ENCODE measurements at places on chromosomes 7 and 10. TPM values are rescaled to one million over a fixed set of nuclear protein-coding genes. Genes with fewer than 3 reads are reported as not detected.

- H3K36me3 ChIP-seq, result no peaks in the 10 kb centered on the region
- peak overlapping the region; percentile 90 for H3K27ac ChIP-seq
- no peak overlapping the region for H3K4me3 ChIP-seq
- peaks cover 28% of the 10 kb centered on the region for H3K4me1 ChIP-seq
These were observed 18.4 kb upstream of the PDGFA start for GRCh38 chr7:537911-538634.

GRCh38 chr7:44769776-44770294 lies 21.2 kb downstream of the ZMIZ2 start:
- no peaks in the 10 kb centered on the region for H3K4me1 ChIP-seq
- H3K27ac ChIP-seq, result no peak overlapping the region
- H3K36me3 ChIP-seq, result peaks cover 28% of the 10 kb centered on the region
- H3K4me3 ChIP-seq, result no peak overlapping the region
- H3K27me3 ChIP-seq, result no peaks in the 10 kb centered on the region
- no peak for DNase-seq

DNA sequence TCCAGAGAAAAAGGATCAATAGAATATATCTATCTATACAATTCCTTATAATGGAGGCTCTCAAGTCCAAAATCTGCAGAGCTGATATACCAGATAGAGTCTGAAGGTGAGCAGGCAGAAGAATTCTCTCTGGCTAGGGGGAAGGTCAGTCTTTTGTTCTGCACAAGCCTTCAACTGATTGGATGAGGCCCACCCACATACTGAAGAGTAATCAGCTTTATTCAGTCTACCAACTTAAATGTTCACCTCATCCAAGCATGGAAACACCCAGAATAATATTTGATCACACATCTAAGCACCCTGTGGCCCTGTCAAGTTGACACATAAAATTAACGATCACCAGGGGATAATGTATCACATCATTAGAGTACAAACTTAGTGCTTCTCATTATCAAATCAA lies 193.8 kb upstream of the YAE1 start:
- no peaks in the 10 kb centered on the region for H3K4me1 ChIP-seq
- no peak overlapping the region for H3K4me3 ChIP-seq
- H3K36me3 ChIP-seq, result no peaks in the 10 kb centered on the region

DNA sequence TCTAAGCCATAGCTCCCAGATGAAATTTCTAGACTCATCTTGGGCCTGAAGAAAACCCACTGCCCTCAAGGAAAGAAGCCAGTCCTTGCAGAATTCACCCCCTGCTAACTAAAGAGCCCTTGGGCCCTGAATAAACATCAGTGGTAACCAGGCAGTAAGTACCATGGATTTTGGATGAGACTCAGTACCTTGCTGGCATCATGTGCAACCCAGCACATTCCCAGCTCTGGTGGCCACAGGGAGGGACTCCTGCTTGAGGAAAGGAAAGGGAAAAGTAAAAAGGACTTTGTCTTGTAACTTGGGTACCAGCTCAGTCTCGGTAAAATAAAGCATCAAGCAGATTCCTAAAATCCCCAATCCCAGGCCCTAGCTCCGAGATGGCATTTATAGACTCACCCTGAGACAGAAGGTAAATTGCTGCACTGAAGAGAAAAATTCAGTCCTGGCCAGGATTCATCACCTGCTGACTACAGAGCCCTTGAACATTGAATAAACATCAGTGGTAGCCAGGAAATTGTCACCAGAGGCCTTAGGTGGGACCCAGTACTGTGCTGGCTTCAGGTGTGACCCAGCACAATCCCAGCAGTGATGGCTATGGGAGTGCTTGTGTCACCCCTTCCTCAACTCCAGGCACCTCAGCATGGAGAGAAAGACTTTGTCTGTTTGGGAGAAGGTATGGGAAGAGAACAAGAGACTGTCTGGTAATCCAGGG lies 31.2 kb upstream of the SFTPD start:
- peaks cover 39% of the 10 kb centered on the region for H3K27me3 ChIP-seq
- no peak overlapping the region for H3K4me3 ChIP-seq
- H3K36me3 ChIP-seq, result no peaks in the 10 kb centered on the region
- H3K4me1 ChIP-seq, result no peaks in the 10 kb centered on the region
- H3K27ac ChIP-seq, result no peak overlapping the region
- no peak for DNase-seq

- H3K27me3 ChIP-seq, result no peaks in the 10 kb centered on the region
- no peaks in the 10 kb centered on the region for H3K4me1 ChIP-seq
- no peak for DNase-seq
- H3K4me3 ChIP-seq, result no peak overlapping the region
These were observed 32.8 kb downstream of the MRPS33 start for GRCh38 chr7:140981951-140982350.

GRCh38 chr7:48389977-48390376 lies 218.7 kb downstream of the ABCA13 start:
- H3K4me1 ChIP-seq, result no peaks in the 10 kb centered on the region
- no peak overlapping the region for H3K27ac ChIP-seq
- H3K36me3 ChIP-seq, result no peaks in the 10 kb centered on the region
- no peak for DNase-seq
- H3K27me3 ChIP-seq, result no peaks in the 10 kb centered on the region
- H3K4me3 ChIP-seq, result no peak overlapping the region

DNA sequence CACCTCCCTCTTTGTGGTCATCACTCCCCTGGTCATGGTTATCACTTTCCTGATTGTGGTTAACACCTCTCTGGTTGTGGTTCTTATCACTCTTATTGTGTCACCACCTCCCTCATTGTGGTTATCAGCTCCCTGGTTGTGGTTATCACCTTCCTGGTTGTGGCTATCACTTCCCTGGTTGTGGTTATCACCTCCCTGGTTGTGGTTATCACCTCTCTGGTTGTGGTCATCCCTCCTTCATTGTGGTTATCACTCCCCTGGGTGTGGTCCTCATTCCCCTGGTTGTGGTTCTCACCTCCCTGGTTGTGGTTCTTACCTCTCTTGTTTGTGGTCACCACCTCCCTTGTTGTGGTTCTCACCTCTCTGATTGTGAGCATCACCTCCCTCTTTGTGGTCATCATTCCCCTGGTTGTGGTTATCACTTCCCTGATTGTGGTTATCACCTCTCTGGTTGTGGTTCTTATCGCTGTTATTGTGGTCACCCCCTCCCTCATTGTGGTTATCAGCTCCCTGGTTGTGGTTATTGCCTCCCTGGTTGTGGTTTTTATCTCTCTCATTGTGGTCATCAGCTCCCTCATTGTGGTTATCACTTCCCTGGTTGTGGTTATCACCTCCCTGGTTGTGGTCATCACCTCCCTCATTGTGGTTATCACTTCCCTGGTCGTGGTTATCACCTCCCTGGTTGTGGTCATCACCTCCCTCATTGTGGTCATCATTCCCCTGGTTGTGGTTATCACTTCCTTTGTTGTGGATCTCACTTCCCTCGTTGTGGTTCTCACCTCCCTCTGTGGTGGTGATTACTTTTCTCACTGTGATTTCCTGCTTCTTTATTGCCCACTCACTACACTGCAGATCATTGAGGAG lies 106.7 kb downstream of the GPR26 start:
- no peaks in the 10 kb centered on the region for H3K36me3 ChIP-seq
- H3K4me1 ChIP-seq, result no peaks in the 10 kb centered on the region
- H3K27me3 ChIP-seq, result no peaks in the 10 kb centered on the region
- H3K4me3 ChIP-seq, result no peak overlapping the region

- no peaks in the 10 kb centered on the region for H3K4me1 ChIP-seq
- no peaks in the 10 kb centered on the region for H3K36me3 ChIP-seq
- DNase-seq, result peak; percentile 14
- H3K27ac ChIP-seq, result no peak overlapping the region
- peaks cover 4% of the 10 kb centered on the region for H3K27me3 ChIP-seq
These were observed 10.3 kb upstream of the OGDH start for GRCh38 chr7:44595934-44596635.

TRPV6 gene
- polyA plus RNA-seq, result not detected

GRCh38 chr10:51196508-51197175 lies 122.4 kb downstream of the PRKG1 start:
- no peaks in the 10 kb centered on the region for H3K4me1 ChIP-seq
- no peak overlapping the region for H3K27ac ChIP-seq

GRCh38 chr7:21550821-21551531 lies 8.1 kb downstream of the DNAH11 start:
- H3K27me3 ChIP-seq, result peaks cover 2% of the 10 kb centered on the region
- DNase-seq, result no peak
- H3K36me3 ChIP-seq, result no peaks in the 10 kb centered on the region
- no peak overlapping the region for H3K4me3 ChIP-seq

IKZF5 gene
- 4.5 TPM for polyA plus RNA-seq

TMEM196 gene
- not detected for polyA plus RNA-seq

DNA sequence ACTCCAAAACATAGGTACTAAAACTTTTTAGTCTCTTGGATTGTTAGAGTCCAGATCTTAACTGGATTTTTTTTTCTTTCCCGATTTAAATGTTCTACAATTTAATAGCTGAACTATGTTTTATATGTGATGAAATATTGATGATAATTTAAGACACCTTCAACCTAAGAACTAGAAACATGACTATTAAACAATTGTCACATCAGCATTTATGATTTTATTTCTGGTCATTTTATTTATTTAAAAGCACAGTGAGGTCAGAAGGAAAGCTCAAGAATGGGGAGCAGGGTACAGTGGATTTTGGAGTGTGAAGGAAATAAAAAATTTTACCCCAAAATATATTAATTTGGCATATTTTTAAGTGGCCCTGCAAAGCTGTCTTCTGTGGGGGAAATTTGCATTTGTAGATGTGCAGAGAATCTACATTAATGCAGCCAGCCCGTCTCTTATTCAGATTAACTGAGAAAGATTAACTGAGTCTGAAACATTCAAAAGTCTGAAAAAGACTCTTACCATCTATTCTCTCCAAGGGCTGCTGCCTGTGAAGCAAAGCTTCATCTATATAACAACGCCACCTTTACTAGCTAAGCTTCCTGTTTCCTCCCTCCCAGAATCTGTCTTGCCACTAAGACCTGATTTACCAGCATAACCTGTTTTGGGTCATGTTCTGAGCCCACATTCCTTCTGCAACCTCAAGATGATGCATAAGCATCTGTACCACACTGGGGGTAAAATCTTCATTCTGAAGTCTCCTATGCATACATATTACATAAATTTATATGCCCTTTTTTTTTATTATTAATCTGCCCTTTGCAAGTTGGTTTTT lies 86.4 kb downstream of the TMEM106B start:
- no peak for DNase-seq
- H3K4me3 ChIP-seq, result no peak overlapping the region
- H3K4me1 ChIP-seq, result no peaks in the 10 kb centered on the region
- H3K27me3 ChIP-seq, result peaks cover 4% of the 10 kb centered on the region
- no peaks in the 10 kb centered on the region for H3K36me3 ChIP-seq

GRCh38 chr7:48025624-48026023 lies 3.3 kb downstream of the SUN3 start:
- no peak overlapping the region for H3K27ac ChIP-seq
- no peaks in the 10 kb centered on the region for H3K36me3 ChIP-seq
- no peaks in the 10 kb centered on the region for H3K4me1 ChIP-seq
- H3K27me3 ChIP-seq, result peaks cover 33% of the 10 kb centered on the region
- H3K4me3 ChIP-seq, result no peak overlapping the region

- no peaks in the 10 kb centered on the region for H3K27me3 ChIP-seq
- no peak for DNase-seq
- H3K4me3 ChIP-seq, result no peak overlapping the region
These were observed 63.8 kb downstream of the FOXP2 start for GRCh38 chr7:114478384-114478783.

DNA sequence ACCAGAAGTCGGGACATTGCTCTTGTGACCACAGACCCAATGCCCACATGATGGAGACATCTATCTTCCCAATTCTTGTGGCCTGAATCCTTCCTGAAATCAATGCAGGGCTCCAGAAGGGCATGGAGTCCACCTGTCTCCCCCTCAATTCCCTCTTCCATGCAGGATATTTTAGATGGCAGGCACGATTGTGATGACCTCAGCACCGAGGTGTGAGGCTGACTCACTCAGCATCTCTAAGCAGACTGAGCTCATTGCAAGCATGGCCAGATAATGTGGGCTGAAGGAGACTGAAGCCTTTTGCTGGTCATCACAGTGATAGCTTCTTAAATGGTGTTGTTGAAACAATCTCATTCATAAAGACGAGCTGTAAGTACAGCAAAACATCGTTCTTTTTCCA lies 374.9 kb upstream of the PODXL start:
- H3K27me3 ChIP-seq, result peaks cover 4% of the 10 kb centered on the region
- H3K36me3 ChIP-seq, result no peaks in the 10 kb centered on the region

BAIAP2L1 gene
- 0.32 TPM for polyA plus RNA-seq

PAX2 gene
- not detected for polyA plus RNA-seq

DNA sequence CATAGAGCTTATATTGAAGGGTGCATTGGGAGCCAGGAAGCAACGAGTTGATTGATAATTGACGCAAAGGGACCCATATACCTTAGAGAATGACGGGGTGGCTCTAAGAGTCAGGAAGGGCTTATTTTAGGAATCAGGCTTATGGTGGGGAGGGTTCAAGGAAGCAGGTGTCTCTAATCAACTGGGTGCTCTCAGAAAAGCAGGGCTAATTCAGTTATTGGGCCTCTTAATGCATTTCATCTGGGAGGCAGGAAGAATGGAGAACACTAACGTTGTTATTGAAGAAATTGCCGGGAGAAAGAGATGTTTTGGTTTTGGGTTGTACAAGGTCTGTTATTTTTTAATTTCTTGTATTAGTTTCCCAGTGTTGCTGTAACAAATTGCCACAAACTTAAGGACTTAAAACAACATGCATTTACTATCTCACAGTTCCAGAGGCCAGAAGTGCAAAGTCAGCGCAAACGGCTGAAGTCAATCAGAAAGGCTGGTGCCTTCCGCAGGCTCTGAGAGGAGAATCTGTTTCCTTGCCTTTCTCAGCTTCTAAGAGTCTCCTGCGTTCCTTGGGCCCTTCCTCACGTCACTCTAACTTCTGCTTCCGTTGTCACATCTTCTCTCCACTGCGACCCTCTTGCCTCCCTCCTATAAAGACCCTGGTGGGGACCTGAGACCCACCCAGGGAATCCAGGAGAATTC lies 328.4 kb upstream of the C7orf33 start:
- DNase-seq, result no peak
- H3K27ac ChIP-seq, result no peak overlapping the region
- no peak overlapping the region for H3K4me3 ChIP-seq
- no peaks in the 10 kb centered on the region for H3K36me3 ChIP-seq
- H3K27me3 ChIP-seq, result no peaks in the 10 kb centered on the region

KEL gene
- 0.30 TPM for polyA plus RNA-seq

UFSP1 gene
- polyA plus RNA-seq, result 1.1 TPM

DNA sequence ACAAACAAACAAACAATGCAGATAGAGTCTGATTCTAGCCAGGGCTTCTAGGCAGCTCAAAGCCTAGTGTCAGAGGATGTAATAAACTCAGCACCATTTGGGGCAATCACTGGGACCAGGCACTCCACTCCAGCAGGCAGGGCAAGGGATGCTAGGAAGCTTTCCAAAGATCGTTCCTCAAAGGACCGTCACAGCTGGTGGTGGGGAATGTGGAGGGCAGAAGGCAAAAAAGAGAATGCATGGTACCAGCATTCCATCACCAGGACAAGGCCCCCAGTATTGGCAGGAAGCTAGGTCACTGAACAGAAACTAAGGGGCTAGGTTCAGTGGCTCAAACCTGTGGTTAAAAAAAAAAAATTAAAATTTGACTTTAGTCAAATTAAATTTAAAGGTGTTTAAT lies 94.2 kb downstream of the CUL2 start:
- H3K4me1 ChIP-seq, result peaks cover 9% of the 10 kb centered on the region
- DNase-seq, result no peak
- no peak overlapping the region for H3K4me3 ChIP-seq
- H3K27me3 ChIP-seq, result no peaks in the 10 kb centered on the region

CTNNA3 gene
- polyA plus RNA-seq, result not detected

- H3K4me1 ChIP-seq, result no peaks in the 10 kb centered on the region
- no peak within 1 kb of the TSS for H3K27ac ChIP-seq
- H3K27me3 ChIP-seq, result no peaks in the 10 kb centered on the region
- H3K36me3 ChIP-seq, result no peaks in the 10 kb centered on the region
- no peak for DNase-seq
These were observed at the start of gene RGR for GRCh38 chr10:84244651-84245270. Gene RGR, plus strand, starts transcription at chr10:84245053. Its CDS starts 38 bp downstream, at chr10:84245091.
